H4 (cell line): ENCODE measurements at places on chromosomes 4 and X.

- DNase-seq: no peak
These were observed 15.1 kb upstream of the EXOC1 start for GRCh38 chr4:55838356-55838755.

- DNase-seq: no peak
These were observed 57.2 kb downstream of the BMP15 start for GRCh38 chrX:50967736-50968135.

GRCh38 chr4:70269674-70270073 is 27.3 kb downstream of the CSN3 start:
- DNase-seq: peak; percentile 30

GRCh38 chr4:13860126-13860525 is 232.6 kb upstream of the BOD1L1 start:
- no peak for DNase-seq

DNA sequence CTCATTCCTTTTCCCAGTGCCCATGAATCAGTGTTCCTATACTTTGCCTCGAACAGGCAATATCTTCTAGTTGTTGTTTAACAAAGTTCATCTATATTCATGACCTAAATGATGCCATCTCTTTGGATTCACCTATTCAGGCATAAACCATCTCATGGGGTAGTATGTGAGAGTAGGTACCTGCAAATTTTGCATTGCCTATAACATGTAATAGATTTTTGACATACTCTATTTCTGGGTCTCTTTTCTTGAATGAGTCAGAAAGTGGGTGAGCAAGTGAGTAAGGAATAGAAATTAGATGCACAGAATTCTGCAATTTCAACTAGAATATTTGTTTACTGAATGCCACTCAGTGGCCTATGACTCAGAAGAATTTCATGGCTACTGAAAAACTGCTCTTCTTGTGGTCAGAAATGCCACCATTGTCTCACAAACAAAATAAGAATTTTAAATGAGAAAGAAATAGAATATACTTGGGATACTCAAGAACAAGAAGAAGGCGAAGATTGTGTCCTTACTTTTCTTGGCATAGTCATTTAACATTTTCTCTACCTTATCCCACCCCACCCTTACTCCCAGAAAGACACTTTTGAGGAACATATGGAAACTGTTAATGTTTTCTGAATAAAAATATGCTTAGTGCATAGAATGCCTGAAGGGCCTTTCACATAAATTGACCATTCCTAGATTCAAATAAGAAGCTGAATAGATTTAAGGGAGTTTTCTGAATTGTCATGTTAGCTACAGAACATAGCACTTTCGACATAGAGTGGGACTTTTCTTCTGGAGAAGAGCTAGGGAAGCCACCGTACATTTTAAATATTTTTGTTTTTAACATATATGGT is 86.8 kb downstream of the HHIP start:
- peak; percentile 17 for DNase-seq

DNA sequence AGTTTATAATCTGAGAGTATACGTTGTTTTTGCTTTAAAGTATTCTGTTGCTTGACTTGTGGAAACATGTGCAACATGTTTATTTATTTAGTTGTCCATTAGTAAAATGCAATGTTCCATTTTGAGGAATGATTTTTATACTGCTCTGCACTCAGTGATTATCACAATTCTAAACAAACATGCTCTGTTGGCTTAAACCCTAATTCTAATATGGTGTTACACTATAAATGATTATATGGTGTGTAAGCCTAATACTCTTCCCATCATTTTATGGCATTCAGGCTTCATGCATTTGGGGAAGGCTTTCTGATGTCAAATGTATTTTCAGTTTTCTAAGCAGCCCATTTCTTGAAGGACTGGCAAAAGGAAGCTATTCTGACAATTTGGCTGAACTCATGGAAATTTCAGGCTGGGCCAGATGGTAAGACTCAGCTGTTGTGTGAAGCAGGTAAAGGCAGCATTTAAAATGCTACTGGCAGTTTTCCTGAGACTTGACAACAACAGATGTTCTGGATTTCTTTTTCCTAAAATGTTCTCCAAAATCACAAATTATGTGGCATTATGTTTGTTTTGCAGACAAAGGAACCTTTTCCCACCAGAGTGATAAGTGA is 336.7 kb upstream of the GNPDA2 start:
- DNase-seq: no peak
